ENCODE measurements at places on chromosomes 7 and 10. TPM values are rescaled to one million over a fixed set of nuclear protein-coding genes. Genes with fewer than 3 reads are reported as not detected.

Gene IQUB
- not detected for total RNA-seq

GRCh38 chr7:102841290-102841689 is 71.5 kb upstream of the LRRC17 start:
- H3K27me3 ChIP-seq = no peaks in the 10 kb centered on the region
- H3K36me3 ChIP-seq = no peaks in the 10 kb centered on the region
- H3K4me1 ChIP-seq = peaks cover 3% of the 10 kb centered on the region
- no peak for DNase-seq

DNA sequence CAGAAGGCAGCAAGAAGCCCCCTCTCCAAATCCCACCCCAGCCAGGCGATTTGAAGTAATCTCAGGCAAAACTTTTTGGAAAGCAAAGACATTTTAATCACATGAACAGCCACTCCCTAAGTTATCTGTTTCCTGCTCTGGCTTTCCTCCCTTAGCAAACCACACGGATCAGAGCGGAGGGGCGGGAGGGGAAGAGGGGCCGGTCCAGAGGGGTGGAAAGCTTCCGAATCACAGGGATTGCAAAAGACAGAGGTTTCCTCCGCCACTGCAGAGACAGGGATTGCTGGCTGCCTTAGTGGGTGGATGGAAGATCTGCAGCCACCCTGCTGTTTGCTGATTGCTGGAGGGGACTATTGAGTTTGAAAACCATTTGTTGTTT is 41.2 kb downstream of the ZCCHC24 start:
- no peak for DNase-seq
- no peaks in the 10 kb centered on the region for H3K27me3 ChIP-seq
- H3K36me3 ChIP-seq = no peaks in the 10 kb centered on the region
- H3K27ac ChIP-seq = peak overlapping the region; percentile 88
- no peak overlapping the region for H3K4me3 ChIP-seq

DNA sequence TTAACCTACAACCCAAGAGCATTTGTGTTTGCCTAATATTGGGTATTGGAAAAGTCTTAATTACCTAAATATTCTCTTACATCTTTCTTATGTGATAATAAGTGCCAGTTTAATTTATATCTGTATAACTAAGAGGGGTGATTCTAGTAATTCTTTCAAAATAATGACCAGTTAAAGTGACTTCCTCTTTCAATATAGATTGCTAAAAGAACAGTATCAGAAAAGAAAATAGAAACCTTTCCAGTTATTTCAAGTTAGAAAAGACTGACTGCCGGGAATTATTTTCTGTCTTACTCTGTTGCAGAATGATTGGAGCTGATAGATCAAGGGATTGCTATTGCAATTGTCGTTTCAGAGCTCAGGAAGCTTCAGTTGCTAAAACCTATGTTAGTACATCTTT is 525.0 kb upstream of the SEMA3D start:
- no peaks in the 10 kb centered on the region for H3K27me3 ChIP-seq
- H3K27ac ChIP-seq = no peak overlapping the region
- DNase-seq = no peak

DNA sequence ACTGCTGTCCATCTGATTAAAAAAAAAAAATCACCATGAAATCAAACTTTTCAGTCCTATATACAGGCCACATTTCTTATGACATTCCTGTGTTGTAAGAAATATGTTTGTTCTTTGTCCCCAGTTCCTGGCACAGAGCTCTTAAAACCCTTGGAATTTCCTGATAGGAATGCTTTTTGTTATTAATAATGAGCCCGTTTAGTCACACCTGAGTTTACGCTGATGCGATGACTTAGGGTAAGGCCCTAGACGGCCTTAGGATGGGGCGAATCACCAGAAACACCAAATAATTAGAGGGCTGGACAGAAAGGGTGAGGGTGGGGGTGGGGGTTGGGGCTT is 17.5 kb downstream of the TSPAN15 start:
- H3K4me3 ChIP-seq = no peak overlapping the region
- no peak overlapping the region for H3K27ac ChIP-seq

DNA sequence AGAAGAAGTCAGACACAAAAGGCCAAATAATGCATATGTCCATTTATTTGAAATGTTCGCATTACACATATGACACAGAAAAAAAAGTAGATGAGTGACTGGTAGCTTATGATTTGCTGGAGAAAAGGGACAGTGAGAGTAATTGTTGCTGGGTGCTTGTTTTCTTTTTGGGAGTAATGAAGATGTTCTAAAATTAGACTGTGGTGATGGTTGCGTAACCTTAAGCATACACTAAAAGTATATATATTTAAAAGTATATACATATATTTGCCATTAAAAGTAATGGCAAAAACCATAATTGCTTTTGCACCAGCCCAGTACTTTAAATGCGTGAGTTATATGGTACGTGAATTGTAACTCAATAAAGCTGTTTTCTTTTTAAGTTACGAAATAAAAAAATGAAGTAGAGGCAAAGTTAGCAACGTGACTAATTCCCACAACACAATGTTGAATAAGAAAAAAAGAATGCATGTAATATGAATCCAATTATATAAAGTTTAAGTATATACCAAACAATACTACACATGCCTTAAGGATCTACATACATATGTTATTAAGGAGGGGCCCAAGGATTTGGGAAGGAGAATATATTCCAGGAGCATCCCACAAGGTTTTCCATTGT is 360.4 kb upstream of the CELF2 start:
- no peaks in the 10 kb centered on the region for H3K4me1 ChIP-seq
- DNase-seq = no peak
- H3K27ac ChIP-seq = no peak overlapping the region
